ENCODE measurements at places on chromosomes 7 and 10.

DNA sequence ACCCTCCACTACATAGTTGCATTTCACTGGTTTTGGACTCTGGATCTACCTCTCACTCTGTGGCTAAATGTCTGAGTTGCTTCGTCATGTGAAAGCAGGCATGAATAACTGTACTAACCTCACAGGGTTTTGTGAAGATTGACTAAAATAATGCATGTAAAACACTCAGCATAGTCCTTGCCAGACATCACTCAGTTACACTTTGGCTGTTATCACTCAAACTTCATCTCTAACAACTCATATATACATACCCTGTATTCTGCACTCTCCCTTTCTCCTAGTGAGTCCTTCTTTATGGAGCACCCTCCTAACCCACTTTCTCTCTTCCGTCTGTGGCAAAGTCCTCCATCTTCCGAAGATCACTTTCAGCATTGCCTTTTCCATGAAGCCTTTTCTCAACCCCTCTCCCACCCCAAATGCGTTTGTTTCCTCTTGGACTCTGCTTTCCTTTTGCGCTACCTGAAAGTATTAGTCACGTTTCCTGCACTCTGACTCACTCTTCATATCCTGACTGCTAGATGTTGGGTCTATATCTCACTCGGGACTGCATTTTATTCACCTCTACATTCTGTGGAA is 72.6 kb downstream of the OSBPL3 start:
- no peak for DNase-seq

DNA sequence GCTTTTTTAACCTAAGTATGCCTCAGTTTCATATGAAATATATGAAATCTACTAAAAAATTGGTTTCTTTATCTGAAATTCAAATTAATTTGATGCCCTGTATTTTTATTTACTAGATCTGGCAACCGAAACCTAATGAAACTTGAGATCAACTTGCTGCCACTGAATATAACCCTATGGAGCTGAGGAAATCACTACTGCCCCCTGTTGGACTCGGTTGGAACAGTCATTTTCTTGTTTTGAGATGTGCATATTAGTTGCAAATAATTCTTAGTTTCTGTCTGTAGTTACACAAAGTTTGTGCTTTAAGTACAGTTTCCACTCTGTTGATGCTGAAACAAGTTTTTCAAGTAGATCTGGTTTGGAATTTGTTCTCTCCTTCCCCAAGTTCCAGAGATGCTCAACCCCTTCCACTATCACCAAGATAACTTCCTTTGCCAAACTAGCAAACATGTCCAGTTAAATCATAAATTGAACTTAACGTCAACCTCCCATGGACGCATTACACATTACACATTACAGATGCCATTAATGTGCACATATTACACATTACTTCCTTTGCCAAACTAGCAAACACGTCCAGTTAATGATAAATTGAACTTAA is 22.2 kb upstream of the EXOC4 start:
- DNase-seq, result peak; percentile 61

DNA sequence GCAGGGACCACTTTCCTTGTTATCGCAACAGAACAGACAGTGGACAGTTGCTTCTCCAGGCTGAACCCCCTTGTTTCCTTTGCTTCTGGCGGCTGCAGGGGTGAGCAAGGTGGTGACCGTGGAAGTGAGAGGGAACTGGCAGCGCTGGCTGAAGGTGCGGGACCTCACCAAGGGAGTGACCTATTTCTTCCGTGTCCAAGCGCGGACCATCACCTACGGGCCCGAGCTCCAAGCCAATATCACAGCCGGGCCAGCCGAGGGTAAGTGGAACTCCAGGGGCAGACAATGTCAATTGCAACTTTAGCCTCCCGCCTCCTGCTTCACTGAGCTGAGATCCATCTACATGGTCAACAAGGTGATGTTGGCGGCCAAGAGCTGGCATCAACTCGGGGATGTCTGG is 462.1 kb upstream of the FOXK1 start:
- DNase-seq, result no peak

- no peak for DNase-seq
Measured at GRCh38 chr7:1931256-1931950, 261.3 kb downstream of the ELFN1 start.

- no peak for DNase-seq
Measured at GRCh38 chr7:18721429-18721828, 225.9 kb downstream of the HDAC9 start.

Measured in suppressor macrophage (primary cell).